ENCODE measurements at places on chromosomes 7 and 10. TPM values are rescaled to one million over a fixed set of nuclear protein-coding genes. Genes with fewer than 3 reads are reported as not detected.

DNA sequence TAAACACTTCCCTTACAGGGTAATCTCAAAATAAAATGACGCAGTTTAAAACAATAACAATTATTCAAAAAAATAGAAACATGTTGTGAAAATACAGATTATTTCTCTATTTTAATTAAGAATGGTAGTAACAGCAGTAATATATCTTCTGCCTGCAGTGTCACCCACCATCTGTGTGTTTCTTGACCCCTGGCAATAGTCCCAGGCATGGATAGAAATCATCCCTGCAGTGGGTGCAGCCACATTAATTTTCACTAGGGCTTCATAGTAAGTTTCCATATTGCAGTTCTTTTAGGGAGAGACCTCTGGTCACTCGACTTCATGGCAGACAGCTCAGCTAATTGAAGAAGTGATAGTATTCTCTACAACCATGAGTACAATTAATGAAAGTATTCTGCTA is 470.1 kb upstream of the TEX47 start:
- no peak for DNase-seq

- DNase-seq = no peak
Measured at GRCh38 chr10:71946700-71947099, 17.5 kb upstream of the CHST3 start.

DNA sequence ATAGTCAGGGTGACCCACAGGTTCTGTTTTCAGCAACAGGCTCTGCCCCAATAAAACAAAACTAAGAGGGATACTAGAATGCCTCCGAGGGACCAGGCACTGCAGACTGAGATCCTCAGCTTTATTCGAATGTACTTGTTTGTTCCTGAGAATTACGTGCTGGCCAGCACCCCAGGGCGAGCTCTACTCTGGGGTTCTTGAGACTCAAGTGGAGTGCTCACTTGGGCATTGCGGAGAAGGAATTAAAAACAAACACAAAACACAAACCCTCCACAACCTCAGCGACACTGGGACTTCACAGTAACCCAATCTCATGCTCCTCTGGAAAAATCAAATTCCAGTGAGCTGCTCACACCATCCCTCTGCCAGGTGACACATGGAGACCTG is 250.7 kb downstream of the TNS3 start:
- DNase-seq = no peak

GRCh38 chr7:121916211-121916610 is 43.2 kb downstream of the PTPRZ1 start:
- no peak for DNase-seq

DNA sequence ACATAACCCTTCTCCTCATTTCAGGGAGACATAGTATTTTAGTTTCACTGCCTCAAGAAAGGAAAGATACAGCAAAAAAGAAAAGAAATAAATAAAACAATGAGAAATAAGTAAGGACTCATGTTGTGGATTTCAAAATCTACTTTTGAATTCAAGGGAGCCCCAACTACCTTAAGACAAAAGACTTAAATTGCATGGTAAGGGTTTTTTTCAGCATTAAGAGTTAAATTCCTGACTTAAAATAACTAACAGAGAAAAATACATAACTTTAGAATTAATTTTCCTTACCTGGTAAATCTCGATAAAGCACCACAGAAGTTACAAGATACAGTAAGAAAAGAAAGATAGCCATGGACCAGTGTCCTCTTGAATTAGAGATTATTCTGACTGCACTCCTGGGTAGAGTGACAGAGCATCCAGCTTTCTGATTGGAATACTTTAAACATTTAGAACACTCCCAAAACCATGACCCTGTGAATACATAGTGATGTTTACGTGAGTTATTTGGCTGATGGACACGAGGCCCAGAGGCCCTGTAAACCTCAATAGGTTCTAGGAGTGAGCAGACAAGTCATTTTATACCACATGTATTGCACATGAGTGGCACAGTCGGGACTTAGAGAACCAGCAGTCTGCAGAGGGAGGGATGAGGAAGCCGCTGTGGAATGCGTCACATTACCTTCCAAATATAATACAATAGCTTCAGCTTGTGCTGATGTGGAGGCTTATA is 292.5 kb upstream of the SEMA3C start:
- DNase-seq = no peak

Gene ABLIM1
- total RNA-seq = 54.9 TPM

DNA sequence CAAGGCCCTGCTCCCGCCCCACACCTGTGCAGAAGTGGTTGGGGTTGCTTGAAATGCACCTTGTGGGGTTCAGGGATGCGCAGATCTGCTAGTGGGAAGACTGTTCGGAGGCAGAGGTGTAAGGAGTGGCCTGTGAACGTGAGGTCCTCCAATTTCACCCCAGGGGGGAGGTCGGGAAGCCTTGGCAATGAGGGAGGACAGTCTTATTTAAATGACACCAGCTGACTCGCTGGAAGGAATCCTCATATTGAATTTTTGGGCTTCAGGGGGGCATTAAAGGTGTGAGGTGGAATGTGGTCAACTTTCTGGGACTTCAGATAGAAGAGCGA is 218.8 kb upstream of the CELF2 start:
- DNase-seq = peak; percentile 24

- DNase-seq = no peak
Measured at GRCh38 chr7:41189866-41190265, 513.0 kb downstream of the INHBA start.

GRCh38 chr7:152451356-152451755 is 15.6 kb upstream of the KMT2C start:
- DNase-seq = no peak

DNA sequence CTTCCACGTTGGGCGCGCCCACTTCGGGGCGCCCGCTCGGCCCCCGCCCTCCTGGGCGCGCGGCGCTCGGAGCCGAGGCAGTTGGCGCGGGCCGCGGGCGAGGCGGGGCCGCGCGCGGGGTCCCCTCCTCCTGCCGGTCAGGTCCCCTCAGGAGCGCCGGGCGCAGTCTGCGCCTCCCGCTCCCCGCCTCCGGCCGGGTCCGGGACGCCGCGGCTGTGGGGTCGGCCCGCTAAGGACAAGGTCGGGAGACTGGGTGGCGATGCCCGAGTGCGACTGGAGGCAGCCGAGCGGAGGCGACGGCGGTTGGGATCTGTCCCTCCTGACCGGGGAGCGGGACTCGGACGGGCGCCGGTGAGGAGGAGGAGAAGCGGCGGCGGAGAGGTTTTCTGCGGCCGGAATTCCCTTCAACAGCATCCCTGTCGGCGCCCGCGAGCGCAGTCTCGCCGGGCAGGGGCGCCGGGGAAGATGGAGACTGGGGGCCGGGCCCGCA is at the start of gene ATRNL1:
TSS of gene ATRNL1 (plus strand) at position 80 of the 490 bp plus-strand sequence. CDS start at position 466, 386 bp downstream.
- peak; percentile 67 for DNase-seq

DNA sequence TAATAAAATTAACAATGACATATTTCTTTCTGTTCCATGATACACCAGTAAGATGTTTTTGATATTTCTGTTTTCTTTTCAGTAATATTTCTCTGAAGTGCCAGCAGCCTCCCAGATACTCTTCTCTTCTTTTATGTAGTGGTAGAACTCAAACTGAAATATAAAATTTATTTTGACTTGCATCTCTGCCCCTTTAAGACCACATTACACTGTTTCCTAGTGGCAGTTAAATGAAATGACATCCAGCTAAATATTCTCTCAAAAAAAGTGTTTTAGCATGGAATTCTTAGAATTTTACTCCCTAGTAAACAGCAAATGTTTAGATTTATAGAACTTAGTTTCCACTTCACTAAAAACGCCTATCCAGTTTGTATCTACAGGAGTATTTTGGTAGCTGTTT is 237.2 kb upstream of the MTPN start:
- DNase-seq = no peak

Gene HGF
- total RNA-seq = 0.32 TPM

Gene CALML5
- 0.23 TPM for total RNA-seq

DNA sequence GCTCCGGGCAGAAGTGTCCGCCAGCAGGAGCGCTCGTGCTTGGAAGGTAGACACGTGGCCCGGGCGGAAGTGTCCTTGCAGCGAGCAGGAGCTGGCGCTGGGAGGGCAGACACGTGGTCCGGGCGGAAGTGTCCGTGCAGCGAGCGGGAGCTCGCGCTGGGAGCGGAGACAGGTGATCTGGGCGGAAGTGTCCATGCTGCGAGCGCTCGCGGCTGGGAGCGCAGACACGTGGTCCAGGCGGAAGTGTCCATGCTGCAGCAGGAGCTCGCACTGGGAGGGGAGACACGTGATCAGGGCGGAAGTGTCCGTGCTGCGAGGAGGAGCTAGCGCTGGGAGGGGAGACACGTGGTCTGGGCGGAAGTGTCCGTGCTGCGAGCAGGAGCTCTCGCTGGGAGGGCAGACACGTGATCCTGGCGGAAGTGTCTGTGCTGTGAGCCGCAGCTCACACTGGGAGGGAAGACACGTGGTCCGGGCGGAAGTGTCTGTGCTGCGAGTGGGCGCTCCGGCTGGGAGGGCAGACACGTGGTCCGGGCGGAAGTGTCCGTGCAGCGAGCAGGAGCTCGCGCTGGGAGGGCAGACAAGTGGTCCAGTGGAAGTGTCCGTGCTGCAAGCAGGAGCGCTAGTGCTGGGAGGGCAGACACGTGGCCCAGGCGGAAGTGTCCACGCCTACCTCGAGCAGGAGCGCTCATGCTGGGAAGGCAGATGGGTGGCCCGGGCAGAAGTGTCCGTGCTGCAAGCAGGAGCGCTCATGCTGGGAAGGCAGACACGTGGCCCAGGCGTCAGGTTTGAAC is 41.1 kb upstream of the PRKAR1B start:
- DNase-seq = no peak

- no peak for DNase-seq
Measured at GRCh38 chr10:3110782-3111620, 43.7 kb downstream of the PFKP start.

Gene PLCE1
- 0.14 TPM for total RNA-seq

- no peak for DNase-seq
Measured at GRCh38 chr7:26356229-26356628, 64.6 kb downstream of the SNX10 start.

DNA sequence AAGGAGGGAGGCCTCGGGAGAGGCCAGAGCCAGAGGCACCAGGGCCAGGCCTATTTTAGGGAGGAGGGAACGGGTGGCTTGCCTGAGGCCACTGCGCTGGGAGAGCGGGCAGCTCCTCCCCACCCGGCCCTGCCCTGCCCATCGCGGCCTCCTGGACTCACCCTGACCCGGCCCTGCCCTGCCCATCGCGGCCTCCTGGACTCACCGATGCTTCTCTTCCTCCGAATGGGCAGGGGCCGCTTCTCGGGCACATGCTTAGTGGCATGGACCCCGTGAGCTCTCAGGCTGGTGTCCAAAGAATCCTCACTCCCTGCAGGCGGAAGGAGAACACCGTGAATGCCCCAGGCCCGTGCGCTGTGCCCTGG is 7.5 kb downstream of the PDGFA start:
- DNase-seq = no peak

Gene CTBP2
- total RNA-seq = 175 TPM

Gene LGI1
- total RNA-seq = not detected

DNA sequence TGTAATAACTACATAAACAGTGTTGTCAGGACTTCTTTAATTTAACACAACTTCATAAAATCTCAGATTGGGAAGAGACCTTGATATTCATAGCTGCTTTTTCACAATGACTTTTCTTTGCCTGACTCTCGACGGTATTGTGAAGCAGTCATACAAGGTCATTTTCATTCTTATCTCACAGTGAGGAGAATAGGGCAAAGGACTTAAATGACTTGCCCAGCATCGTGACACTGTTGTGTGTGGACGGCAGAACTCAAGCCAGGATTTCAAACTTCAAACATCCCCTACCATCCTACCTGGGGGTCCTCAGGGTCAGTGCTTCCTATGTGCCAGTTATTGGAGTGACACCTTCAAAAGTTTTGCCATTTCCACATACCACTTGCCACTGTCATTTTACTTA is 138.5 kb upstream of the GDF10 start:
- DNase-seq = no peak

Gene CABCOCO1
- not detected for total RNA-seq

DNA sequence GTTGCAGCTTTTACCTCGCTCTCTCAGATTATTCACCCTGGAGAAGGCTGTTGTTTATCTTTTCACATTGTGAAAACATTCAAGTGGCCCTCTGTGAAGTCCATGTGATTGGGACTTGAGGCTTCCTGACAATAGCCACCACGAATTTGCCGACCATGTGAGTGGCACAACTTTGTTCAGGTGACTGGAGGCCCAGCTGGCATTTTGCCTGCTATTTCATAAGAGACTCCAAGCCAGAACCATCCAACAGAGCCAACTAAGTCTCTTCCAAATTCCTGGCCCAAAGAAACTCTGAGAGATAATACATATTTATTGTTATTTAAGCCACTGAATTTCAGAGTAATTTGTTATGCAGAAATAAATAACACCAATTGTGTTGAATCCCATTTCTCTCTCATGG is 38.2 kb upstream of the CCSER2 start:
- no peak for DNase-seq

Gene SERPINE1
- 1.1 TPM for total RNA-seq

DNA sequence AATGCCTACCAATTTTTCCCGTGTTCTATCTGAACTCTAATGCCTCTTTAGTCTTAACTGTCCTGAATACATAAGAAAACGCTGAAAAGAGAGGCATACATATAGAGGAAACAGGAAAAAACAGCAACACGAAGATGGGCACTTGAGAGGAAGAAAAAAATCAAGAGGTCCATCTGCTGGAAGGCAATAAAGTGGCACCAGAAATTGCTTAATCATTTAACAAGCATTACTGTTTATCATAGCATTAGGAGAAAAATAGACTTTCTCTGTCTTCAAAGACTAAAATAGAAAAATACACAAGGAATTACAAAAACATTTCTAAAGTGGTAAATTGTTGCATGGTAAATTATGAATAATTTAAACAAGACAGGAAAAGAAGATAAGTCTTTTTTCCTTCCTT is 35.0 kb downstream of the NSUN6 start:
- no peak for DNase-seq

DNA sequence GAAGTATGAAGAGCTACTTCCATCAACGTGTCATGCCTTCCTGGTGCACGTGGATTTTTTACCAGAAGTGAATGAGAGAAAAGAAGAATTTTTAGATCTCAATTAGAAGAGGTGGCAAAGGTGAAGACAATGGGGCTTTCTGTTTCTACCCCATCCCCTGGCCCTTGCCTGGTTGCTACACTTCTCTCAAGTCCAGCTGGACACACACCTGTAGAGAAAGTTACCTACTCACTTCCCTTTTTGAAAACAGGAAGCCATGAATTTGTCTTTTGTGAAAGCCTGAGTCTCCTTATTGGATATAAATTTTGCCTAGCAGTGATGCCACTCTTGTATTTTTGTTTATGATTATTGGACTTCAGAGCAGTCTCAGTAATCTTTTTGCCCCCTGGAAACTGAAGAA is 142.9 kb upstream of the AKR1E2 start:
- no peak for DNase-seq

Gene PBLD
- 2.7 TPM for total RNA-seq

GRCh38 chr7:31835471-31835870 is 148.5 kb downstream of the PPP1R17 start:
- DNase-seq = no peak
